ENCODE measurements at places on chromosomes 1 and 21. TPM values are rescaled to one million over a fixed set of nuclear protein-coding genes. Genes with fewer than 3 reads are reported as not detected.

Gene SDC3
- 0.37 TPM for total RNA-seq

Gene ZFP69
- 4.6 TPM for total RNA-seq

Gene PPIAL4G
- total RNA-seq = 0.05 TPM

Gene SMCP
- total RNA-seq = not detected

Gene TCHH
- total RNA-seq = not detected

Gene HMGCS2
- total RNA-seq = not detected

Gene GNG12
- 0.11 TPM for total RNA-seq
